Foreskin keratinocyte (primary cell): ENCODE measurements at places on chromosomes 3 and 15. TPM values are rescaled to one million over a fixed set of nuclear protein-coding genes. Genes with fewer than 3 reads are reported as not detected.

DNA sequence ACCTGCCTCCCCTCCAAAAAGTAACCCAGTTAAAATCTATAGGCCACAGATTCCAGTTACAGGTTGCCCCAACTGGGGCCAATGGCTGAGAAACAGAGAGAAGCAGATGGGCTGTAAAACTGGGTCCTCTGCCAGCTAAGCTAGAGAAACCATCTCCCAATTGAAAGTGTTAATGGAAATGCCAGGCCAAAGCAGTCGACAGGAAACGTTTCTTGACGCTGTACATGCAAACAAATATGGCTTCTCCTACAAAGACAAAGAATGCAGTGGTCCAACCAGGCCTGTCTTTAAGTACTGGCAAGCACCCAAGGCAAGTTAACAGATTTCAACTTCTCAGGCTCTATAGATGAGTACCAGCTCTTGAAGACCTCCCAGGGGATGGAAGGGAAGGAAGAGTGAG is 71.3 kb downstream of the MAGI1 start:
- DNase-seq: no peak

The IQCH gene
- 2.6 and 3.3 TPM in 2 replicates for total RNA-seq

DNA sequence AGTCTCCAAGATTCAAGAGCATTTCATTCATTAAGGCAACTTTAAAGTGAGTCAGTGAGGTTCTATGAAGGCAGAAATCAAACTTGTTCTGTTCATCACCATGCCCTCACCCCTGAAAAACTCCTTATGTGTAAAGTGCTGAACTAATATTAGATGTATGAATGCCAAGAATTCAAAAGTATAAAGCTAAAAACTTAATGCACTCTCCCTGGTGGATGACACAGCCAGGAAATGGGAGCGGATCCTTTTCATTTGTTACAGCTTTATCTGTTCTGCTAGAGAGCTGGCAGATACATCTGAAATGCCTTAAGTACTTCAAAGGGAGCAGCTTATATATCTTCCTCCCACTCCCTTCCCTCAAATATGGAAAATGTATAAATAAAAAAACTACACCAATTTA is 8.2 kb downstream of the TXNRD3 start:
- DNase-seq: peak; percentile 39

GRCh38 chr3:149414557-149415231 is 37.2 kb upstream of the TM4SF1 start:
- no peak for DNase-seq

DNA sequence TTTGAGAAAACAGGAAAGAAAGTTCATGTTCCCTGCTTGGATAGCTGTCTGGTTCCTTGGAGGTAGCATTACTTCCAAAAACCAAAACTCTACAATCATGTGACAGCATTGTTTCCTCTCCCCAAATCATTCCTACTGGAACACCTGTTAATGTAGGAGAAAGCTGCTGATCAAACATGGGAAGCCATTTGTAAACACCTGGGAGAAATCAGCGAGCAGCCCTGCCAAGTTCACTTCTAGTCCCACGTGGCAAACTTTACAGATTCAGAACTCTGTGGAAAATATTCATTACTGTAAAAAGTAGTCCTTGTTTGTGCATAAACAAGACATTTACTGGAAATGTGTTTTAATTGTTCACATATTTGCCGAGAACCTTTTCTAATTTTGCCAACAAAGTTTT is 275.5 kb upstream of the AZI2 start:
- DNase-seq: no peak
